ENCODE measurements at places on chromosomes 6 and 20. TPM values are rescaled to one million over a fixed set of nuclear protein-coding genes. Genes with fewer than 3 reads are reported as not detected.
A peak's percentile ranks its signal among the peaks of the same experiment; 100 is the strongest.

SPATA25 gene
- total RNA-seq: 1.8 TPM

- DNase-seq: no peak
Measured at GRCh38 chr20:51837436-51837835, 35.1 kb upstream of the SALL4 start.

RTN4IP1 gene
- 8.0 TPM for total RNA-seq

DNA sequence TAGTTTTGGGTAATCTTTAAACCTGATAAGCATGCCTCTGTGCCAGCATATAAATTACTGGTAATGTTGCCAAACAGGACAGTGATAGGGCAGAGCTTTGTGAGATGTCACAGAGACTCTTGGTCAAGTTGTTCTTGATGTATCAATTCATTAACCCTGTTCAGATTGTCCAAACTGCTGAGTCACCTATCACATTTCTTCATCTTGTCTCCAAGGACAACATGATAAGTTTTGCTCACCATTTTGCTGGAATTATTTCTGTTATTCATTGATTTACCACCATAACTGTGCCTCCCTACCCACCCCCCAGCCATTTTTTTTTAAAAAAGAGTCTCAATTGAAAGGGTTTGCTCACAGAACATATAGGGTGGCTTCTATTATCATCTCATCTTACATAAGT is 19.5 kb upstream of the GMNN start:
- no peak for DNase-seq

PPP1R16B gene
- 133 TPM for total RNA-seq

DNA sequence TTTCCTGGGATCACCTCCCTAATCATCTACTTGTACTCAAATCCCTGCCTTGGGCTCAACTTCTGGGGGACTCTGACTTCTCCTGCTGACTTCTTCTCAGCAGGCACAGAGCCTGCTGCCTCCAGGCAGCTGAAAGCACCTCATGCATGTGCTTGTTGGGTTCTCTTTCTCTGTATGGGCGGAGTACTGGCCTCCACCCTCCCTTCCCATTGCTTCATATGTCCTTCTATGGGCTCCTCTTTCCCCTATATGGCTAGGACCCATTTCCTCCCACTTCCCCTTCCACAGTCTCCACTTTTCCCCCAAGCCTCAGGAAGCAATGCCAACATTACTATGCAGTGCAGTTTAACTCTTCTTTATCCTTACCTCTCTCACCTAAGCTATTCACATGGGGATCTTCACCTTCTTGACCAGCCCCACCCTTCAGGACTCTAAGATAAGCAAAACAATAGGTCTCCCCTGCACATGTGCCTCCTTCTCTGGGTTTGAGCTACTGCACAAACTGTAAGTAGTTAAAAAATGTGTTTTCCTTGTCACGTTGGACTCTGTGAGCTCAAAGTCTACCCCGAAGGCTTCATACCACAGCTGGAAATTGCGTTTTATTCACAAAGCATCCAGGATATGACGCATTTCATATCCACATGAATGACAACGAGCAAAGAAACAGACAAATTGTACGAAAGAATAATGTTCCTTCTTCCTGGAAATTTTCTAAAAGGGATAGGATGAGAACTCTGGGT is 93.7 kb downstream of the CDS2 start:
- no peak for DNase-seq

GRCh38 chr6:1516742-1517520 is 92.8 kb upstream of the FOXC1 start:
- DNase-seq: no peak

CEP162 gene
- 3.5 TPM for total RNA-seq

GABRR2 gene
- total RNA-seq: 1.0 TPM

GGTLC1 gene
- not detected for total RNA-seq

GRCh38 chr20:2914160-2914559 is 40.9 kb downstream of the PTPRA start:
- no peak for DNase-seq

DNA sequence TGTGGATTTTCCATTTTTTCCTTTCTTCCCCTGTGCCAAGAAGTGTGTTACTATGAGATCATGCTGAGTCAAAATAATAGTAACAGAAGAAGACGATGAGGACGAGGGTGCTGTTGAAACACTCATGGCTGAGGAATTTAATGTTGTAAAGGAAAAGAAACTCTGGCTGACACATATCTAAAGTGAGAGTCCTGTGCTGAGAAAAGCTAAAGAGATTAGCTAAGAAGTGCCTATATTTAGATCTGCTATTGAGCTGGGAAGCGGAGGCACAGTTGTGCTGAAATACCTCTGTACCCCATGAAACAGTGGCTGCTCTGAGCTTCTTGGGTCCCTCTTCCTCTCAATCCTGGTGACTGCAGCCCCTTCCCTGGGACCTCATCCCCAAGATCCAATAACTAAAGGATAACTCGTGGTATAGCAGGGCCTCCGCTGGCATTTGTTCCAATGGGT is 1.1 kb upstream of the SYTL3 start:
- peak; percentile 79 for DNase-seq

- DNase-seq: no peak
Measured at GRCh38 chr20:44601801-44602204, 19.4 kb downstream of the PKIG start.

DNA sequence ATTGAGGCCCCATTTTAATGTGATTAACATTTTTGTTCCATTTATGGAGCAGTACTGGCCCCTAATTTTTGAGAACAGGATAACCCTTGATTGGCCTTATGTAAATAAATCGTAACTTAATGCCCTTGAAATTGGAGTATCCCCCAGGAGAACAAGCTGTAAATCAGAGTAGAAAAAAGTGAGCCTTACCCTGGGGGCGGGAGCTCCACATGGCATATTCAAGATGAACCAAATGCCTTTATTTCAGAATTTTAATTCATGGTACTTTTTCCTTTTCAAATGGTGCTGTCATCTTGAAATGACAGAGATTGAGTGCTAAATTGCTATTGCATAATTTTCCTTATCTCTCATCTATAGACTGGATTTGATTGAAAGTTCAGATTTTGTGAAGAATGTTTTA is 809.5 kb upstream of the FLRT3 start:
- DNase-seq: no peak

DNA sequence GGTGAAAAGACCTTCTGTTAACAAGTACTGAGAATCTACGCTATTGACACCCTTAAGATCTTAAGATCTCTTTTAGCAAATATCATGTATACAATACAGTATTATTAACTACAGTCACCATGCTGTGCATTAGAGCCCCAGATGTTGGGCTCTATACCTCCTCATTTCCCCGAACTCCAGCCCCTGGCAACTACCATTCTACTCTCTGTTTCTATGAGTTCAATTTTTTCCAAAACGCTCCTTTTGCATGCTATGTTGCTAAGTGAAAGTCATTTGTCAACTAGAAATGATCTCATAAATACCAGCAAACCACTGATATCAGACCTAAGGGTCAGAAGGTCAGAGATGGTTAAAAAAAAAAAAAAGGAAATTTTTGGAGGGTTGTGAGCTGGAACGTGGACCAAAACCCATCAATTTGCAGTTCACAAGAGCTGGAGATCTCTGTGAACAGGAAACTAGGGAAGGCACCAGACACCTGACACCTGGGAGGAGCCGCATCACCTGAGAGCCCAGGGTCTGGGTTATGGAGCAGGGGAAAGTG is 122.0 kb upstream of the KCNK16 start:
- DNase-seq: no peak

DNA sequence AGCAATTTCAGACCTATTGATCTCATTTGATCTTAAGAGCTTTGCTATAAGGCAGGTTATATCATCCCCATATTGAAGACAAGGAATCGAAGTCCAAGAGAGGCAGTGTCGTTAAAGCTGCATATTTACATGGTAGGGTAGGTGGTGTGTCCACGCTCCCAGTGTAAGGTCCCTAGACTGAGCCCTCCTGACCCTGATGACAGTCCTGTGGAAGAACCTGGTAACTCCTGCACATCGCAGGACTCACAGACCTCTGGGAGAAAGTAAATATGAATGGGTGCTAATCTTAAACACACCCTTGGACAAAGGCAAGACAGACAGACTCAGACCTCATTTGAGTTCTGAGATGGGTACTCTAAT is 602 bp upstream of the HLA-DPB1 start:
- no peak for DNase-seq

TSPO2 gene
- not detected for total RNA-seq

HRH3 gene
- total RNA-seq: not detected

SPATA2 gene
- 8.8 TPM for total RNA-seq

FAM209B gene
- total RNA-seq: 1.5 TPM

DNA sequence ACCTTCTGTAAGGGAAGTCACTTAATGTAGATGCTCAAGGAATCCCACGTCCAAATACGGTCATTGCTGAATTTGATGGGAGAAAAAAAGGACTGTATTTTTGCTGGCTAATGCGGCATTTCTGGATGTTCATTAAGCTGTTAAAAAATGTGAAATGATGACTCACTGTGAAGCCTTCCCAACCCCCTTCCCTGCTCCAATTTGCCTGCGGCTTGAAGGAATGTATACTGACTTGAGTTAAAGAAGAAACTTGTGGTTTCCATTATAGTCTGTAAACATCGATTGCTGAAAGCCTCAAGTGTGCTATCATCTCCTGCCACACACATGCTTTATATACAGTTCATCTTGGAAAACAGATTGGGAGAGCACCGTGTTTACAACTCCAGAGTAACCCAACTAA is 249.1 kb upstream of the JAG1 start:
- DNase-seq: no peak

GRCh38 chr20:20076297-20077065 is 24.1 kb downstream of the CFAP61 start:
- no peak for DNase-seq

ARHGAP40 gene
- not detected for total RNA-seq

- peak; percentile 90 for DNase-seq
Measured at GRCh38 chr20:846894-847278, 13.4 kb downstream of the FAM110A start.

HSPA1A gene
- 189 TPM for total RNA-seq

DNA sequence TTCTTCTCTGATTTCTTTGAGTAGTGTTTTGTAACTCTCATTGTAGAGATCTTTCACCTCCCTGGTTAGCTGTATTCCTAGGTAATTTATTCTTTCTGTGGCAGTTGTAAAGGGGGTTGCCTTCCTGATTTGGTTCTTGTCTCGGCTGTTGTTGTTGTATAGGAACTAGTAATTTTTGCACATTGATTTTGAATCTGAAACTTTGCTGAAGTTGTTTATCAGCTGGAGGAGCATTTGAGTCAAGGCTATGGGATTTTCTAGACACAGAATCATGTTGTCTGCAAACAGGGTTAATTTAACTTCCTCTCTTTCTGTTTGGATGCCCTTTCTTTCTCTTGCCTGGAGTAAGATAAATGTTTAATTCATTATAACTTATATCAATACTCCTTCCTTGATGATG is 86.4 kb downstream of the OLIG3 start:
- DNase-seq: no peak

DNA sequence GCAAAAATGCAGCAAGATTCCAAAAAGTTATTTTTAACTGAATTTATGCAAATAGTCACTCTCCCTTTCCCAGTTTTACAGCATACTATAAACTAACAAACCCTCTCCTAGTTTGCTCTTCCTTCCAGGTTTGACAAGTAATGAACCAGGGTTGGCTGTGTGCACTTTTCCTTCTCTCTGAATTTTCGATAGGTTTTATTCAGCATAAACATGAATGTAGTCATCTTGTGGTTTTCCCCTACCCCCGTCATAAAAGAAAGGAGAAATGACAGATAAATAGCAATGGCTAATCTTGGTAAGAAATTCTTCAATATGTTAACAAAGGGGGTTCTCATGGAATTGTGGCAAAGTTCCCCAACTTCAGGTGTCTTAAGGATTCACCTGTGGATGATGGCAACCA is 26.3 kb downstream of the PRDM1 start:
- DNase-seq: no peak

- no peak for DNase-seq
Measured at GRCh38 chr20:9112541-9113515, 43.9 kb downstream of the PLCB4 start.

GRCh38 chr6:100115407-100116101 is 121.5 kb upstream of the MCHR2 start:
- DNase-seq: no peak

KCNQ5 gene
- total RNA-seq: 13.7 TPM

DNA sequence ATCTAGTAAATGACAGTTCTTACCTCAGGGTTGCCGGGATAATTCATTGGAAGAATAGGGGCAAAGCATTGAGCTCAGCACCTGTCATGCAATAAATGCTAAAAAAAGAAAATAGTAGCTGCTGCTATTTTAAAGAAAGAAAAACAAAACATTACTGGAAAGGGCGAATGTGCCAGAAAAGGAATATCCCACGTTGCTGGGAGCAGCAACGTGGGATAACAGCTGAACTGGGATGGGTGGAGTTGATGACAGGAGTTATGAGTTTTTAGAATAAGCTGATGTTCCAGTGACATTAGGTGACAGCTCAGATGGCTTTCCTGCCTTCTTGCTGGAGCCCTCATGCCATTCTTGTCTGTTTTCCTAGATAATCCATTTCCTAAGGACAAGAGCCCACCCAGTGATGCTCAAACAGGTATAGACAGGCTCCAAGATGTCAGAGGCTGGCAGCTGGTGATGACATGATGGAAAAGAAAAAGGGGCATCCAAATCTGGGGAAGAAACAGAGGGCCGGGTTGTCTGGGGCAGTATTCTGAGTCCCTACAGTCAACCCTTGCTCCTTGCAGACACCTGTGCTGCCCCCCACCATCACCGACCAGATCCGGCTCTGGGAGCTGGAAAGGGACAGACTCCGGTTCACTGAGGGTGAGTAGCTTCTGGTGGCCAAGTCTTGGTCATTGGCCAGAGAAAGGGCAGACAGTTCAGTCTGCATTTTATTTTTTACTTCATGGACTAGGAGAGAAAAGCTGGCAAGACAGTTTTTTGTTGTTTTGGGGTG is 1.1 kb upstream of the VARS2 start:
- no peak for DNase-seq

- DNase-seq: peak; percentile 87
Measured at GRCh38 chr20:44651684-44652423, at the start of gene ADA. Gene ADA (minus strand): TSS chr20:44651699. CDS start chr20:44651607, 92 bp downstream.

UTRN gene
- 45.1 TPM for total RNA-seq

GRCh38 chr20:14761903-14762302 is 424.5 kb upstream of the FLRT3 start:
- no peak for DNase-seq

DNA sequence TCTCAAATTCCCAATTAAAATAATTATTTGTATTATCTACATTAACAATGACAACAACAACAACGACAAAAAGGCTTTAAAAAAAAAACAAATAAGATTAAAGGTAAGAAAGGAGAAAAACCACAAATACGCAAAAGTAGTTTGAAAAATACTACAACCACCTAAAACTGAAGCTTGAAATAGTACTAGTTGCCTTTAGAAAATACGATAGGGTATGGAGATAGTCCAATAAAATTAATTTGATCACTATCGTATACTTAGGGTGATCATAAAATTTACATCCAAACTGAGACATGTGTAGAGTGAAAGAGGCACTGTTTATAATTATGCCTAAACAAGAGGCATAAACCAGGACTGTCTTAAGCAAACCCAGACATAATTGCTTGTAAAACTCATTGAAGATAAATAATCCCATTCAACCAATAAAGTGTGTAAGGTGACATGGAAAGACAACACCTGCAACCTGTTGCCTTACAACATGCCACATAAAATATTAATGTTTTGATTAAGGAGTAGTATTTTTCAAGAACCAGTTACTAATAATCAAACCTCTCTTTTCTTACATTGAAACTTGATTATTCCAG is 22.7 kb downstream of the REPS1 start:
- no peak for DNase-seq

GRCh38 chr20:56376331-56376730 is 15.7 kb downstream of the AURKA start:
- DNase-seq: no peak
